ENCODE measurements at places on chromosomes 5 and 9.

DNA sequence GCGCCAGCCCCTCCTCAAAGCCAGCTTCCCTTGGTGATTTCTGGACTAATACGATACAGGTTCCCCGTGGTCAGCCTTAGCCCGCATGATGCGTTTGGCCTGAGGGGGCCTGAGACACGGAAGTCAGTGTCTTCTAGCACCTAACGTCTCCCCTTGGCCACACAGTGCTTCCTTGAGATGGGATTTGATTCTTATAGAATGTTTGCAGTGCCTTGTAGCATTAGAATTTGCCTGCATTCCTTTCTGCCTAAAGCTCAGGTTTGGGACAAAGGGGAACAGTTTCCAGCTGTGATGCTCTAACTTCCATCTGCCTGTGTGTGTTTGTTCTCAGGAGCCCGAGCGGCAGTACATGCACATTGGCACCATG lies 34.4 kb downstream of the CFAP90 start:
- DNase-seq, result no peak

DNA sequence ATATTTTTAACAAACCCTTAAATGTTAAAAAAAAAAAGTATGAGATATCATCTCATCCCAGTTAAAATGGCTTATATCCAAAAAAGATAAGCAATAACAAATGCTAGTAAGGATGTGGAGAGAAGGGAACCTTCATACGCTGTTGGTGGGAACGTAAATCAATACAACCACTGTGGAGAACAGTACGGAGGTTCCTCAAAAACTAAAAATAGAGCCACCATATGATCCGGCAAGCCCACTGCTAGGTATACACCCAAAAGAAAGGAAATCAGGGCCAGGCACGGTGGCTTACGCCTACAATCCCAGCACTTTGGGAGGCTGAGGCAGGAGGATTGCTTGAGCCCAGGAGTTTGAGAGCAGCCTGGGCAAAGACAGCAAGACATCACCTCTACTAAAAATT lies 3.0 kb downstream of the MTMR12 start:
- no peak for DNase-seq

GRCh38 chr5:158140120-158140731 lies 281.3 kb upstream of the CLINT1 start:
- DNase-seq, result no peak

DNA sequence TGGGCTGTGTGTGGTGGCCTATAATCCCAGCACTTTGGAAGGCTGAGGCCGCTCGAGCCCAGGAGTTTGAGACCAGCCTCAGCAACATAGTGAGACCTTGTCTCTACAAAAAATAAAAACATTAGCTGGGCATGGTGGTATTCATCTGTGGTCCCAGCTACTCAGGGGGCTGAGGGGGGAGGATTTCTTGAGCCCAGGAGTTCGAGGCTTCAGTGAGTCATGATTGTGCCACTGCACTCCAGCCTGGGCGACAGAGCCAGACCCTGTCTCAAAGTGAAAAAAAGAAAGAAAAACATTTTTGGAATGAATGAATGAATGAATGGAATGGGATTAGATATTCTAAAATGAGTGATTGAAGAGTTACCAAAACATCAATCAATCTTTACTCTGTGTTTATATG lies 85.8 kb downstream of the FGF1 start:
- no peak for DNase-seq

- DNase-seq, result peak; percentile 37
Measured at GRCh38 chr5:78300464-78301045, 6.1 kb upstream of the AP3B1 start.

- no peak for DNase-seq
Measured at GRCh38 chr9:130870491-130871381, 25.9 kb downstream of the QRFP start.

- DNase-seq, result no peak
Measured at GRCh38 chr9:85717220-85717619, 24.5 kb downstream of the AGTPBP1 start.

DNA sequence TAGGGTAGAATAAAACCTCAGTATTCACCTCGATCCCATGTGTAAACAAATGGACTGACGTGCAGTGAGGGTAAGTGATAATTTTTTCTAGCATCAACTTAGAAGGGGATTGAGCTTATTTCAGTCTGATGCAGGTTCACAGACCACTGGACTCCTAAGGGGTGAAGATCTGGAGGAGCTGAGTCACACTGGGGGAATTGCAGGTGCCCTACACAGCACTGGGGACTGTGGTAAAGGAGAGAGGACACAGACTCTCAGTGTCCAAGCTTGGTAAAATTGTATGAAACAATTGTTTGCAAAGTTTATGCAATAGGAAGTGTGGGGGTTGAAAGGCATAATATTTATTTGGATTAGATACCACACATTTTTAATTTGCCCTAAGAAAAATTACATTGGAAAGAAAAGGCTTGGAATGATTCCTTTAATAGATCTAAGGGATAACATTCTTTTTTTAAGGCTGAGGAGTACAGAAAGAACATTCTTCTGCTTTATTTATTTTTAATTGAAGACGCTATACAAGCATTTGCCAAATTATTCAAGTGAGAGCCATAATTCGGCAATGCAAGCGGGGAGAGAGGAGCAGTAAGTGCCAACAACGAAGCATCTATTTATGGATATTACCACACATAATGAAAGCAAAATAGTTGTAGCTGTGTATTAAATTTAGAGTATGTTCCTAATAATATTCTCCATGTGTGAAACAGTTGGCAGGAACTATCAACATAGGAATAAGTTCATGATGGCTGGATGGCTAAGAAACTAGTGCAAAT lies 766.9 kb upstream of the ADAMTS16 start:
- DNase-seq, result no peak

- DNase-seq, result no peak
Measured at GRCh38 chr9:89631384-89631783, 26.6 kb downstream of the GADD45G start.

DNA sequence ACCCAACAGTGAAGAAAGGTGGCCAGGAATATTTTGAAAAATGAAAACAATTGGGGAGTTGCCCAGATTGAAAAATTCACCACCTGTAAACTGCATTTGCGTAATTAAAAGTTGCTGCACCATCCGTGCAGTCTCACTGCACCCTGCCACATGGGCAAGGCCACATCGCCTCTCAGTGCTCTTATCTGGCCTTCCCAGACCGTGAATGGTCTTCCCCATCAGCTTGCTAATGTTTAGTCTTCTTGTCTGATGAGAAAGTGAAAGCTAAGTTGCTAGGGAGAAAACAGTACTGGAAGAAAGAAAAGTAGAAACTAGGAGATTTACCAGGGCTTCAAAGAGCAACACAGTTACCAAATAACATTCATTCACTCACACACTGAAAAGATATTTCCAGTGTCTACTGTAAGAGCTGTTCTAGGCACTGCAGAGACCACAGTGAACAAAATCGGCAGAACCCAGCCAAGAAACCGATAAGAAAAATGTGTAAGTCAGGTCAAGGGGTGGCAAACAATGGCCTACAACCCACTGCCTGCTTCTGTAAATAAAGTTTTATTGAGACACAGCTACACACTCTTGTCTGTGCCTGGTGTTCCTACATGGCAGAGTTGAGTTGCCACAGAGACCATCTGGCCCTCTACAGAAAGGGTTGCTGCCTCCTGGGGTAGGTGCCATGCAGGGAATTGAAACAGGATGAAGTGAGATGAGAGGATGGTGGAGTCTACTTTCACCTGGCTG lies 51.2 kb upstream of the CTSL start:
- DNase-seq, result no peak

GRCh38 chr5:40485021-40485998 lies 194.4 kb upstream of the PTGER4 start:
- DNase-seq, result no peak

- no peak for DNase-seq
Measured at GRCh38 chr5:110371725-110372041, 354.8 kb downstream of the TMEM232 start.

DNA sequence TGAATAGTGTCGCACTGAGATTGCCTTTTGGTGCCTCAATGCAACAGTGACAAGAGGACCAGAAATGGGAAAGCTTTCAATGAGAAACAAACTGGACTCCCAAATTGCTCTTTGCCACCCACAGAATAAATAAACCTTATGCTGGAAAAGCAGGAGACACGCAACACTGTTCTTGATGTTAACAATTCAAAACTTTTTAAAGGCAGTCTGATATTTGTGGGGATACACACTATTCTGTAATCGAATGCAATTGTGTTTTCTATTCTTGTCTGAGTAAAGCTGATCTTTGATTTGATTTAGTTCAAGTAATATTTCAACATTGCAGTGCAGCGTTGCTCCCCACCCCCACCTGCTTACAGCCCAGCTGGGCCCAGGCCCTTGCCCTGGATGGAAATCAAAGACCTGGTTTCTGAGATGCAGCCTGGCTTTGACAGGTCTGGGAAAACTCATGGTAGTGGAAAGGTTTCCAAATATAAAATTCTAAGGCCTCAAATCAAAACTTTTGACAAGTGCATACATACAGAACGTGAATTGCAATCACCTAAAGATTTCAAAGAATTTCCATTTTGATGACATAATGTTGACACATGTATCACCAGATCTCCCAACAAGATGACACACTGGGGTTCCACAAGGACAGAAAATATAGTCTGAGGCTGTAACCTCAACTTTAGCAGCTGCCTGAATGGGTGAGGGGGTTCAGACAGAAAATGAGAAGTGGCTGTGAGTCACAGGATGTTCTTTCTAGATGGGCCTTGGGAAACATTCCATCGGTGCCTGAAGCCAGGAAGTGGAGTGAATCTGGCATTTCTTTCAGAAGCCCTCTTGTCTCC lies 55.1 kb downstream of the ABCA1 start:
- DNase-seq, result no peak

GRCh38 chr5:42301349-42301748 lies 121.9 kb upstream of the GHR start:
- DNase-seq, result no peak

GRCh38 chr5:39164016-39164415 lies 55.3 kb downstream of the FYB1 start:
- peak; percentile 20 for DNase-seq

DNA sequence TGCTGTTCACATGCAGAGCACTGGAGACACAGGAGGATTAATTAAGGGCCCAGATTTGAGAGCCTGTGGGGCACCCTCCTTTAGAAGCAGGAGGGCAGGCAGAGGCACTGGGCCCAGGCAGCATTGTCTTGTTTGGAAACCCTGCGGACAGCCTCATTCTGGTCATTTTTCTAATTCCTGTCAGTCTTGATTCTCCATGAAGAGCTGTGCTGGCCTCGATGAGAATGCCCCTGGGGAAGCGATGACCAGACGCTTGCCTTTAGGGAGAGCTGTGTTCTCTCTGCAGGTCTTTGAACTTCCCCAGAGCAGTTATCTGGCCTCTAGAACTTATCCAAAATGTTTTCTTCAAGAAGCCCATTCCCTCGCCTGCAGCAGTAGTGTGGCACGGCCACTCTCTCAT lies 117.8 kb upstream of the PTCH1 start:
- no peak for DNase-seq

GRCh38 chr9:132365986-132366385 lies 11.2 kb upstream of the SETX start:
- DNase-seq, result no peak

GRCh38 chr9:115672477-115673316 lies 480.9 kb upstream of the PAPPA start:
- DNase-seq, result no peak

DNA sequence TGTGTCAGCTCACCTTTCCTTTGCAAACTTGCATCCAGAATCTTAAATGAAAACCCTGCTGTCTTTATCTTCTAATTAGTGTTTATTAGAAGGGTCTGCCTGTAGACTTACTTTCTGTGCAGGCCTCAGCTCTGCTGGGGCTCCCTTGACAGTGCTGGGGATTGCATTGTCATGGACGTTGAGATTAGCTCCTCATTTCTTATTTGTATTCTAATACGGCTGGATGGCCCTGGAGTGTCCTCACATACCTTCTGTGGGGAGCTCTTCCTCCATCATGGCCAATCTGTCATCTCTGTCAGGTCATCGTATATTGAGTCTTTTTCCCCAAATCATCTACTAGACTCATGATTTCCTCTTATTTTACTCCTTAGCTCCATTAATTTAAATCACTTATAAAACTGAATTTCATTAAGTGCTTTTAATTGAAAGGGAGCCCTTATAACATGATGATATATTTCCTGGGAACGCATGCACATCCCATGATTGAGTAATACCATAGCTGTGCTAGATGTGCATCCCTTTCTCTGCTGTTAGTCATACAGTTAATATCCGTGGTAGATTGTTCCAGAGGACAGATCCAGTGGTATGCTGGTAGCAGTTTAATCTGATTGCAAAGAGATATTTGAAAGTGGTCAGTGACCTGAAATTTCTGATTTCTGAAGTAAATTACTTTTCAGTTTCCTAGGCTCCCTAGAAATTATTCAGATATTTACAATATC lies 61.6 kb downstream of the ICE1 start:
- no peak for DNase-seq

DNA sequence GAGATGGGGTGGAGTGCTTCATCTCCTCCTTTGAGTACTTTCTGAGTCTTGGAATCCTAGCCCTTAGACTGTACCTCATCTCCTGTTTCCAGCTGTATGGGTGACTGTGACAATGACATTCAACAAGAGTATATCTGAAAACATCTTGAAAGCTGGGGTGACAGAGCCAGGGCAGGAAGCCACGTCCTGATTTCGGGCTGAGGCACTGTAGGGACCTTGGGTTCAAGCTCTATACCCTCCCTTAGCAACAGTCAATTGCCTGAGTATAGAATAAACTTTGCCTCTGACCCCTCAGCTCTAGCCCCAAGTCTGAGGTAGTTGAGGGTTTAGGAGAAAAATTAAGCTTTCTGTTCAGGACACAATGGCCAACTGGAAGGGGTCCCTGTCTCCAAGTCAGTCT lies 6.3 kb downstream of the FOXE1 start:
- DNase-seq, result no peak

GRCh38 chr9:89440548-89440947 lies 57.4 kb downstream of the SEMA4D start:
- DNase-seq, result no peak

GRCh38 chr9:112848316-112849151 lies 42.1 kb downstream of the SLC46A2 start:
- no peak for DNase-seq

- no peak for DNase-seq
Measured at GRCh38 chr9:68711281-68711680, 6.2 kb downstream of the PIP5K1B start.

DNA sequence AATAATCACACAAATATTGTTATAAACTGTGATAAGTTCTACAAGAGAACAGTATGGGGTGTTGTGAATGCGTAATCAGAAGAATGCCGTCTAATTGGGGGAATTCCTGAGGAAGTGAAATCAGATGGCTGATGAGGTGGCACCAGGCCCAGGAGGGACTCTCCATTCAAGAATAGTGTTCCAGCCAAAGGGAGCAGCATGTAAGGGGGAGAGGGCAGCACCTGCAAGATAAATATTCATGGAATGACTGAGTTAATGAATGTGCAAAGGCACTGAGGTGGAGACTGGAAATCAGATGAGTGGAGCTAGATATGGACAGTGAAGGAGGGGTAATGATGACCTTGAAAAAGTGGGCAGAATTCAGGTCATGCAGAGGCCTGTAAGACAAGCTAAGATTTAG lies 250.6 kb downstream of the ARRDC3 start:
- DNase-seq, result no peak

DNA sequence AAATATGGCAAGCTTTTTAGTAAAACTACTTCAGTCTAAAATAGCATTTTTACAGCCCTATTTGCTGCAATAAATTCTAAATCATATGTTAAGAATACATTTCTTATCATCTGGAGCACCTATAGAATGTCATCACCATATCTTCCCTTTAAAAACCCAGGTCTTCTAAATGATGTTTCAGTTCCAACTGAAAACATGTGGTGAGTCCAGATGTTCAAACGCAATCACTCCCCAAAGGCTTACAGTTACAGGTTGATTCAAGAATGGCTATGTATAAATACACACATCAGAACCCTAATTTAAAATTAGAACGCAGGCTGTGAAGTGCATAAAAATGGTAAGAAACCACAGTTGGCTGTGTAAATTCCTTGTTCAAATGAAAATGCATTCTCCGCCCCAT lies 796.3 kb downstream of the MAT2B start:
- DNase-seq, result no peak

All from T-helper 2 cell (primary cell).